ENCODE measurements at places on chromosomes 7 and 10.

GRCh38 chr10:77791506-77791905 is 135.0 kb downstream of the DLG5 start:
- no peak for DNase-seq

DNA sequence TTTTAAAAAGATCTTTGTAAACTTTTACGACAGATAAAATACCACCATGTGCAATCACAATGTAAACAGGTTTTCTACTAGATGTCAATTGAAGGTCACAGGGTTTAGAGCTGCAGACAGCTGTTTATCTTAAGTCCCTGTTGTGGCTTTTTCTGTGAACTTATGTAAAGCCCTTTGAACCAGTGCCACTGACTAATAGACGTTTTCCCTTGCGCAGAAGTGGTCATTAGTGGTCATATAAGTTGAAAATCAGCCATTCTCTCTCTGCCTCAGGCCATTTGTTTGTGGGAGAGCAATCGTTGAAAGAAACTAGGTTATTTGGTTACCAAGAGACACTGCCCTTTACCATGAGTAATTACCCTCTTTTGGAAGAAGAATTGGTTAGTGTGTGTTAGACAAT is 23.9 kb downstream of the CACNB2 start:
- no peak for DNase-seq

DNA sequence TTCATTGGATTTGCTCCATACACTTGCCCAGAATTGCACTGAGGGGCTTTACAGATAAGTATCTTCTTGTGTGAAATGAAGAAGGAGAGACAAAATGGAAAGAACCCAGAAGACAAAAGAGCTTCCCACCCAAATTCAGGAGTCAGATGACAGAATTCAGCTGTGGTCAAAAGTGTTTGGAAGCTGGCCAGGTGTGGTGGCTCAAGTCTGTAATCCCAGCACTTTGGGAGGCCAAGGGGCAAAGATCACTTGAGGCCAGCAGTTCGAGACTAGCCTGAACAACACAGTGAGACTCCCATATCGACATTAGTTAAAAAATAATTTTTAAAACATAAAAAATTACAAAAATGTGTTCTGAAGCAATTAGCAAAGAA is 27.1 kb downstream of the DUSP5 start:
- DNase-seq = no peak

DNA sequence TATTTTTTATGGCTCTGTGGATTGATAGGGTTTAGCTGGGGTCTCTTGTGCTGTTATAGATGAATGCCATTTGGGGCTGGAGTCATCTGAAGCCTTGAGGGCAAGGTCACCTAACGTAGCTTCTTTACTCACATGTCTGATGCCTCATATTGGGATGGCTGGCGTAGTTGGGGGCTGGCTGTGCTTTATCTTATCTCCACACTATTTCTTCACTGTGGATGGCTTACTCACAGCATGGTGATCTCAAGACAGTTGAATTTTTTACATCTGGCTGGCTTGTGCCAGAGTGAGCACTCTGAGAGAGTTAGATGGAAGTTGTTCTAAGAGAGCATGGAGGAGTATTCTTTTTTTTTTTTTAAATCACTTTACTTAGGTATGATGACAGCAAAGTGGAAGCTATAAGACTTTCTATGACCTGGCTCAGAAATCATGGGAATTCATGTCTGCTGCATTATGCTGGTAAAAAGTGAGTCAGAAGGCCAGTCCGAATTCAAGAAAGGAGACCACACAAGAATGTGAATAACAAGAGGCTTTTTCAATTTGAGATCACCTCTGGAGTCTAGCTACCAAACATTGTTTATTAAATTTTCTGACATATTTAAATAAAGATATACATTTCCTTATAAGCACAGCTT is 252.4 kb upstream of the TPK1 start:
- no peak for DNase-seq

DNA sequence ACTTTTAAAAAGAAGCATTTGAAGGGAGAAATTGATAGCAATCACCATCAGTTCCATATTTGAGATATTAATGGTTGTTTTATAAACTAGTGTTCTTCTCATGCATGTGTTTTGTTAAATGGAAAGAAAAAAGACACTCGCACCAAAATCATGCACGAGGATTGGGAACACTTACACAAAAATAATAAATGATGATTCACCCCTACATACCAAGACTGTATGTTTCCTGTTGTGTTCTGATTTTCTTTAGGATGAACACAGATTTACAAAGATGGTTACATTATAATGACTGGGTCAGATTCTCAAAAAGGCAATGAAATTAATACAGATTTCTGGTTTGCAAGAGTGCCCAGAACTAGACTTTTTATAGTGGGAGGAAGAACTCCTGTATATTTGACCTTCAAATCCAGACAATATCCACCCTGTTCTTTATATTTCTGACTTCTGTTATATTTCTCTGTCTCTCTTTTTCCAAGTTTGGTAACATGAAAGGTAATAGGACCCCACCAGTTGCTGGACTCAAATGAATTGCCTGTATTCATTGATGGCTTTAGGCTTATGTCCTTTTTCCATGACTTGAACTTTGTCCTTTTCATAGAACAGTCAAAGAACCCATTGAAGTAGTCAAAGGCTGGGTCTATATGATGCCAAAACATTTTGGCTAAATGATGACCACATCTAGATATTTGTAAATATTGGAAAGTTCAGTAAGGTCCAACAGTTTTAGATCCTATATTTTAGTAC is 54.4 kb downstream of the SEMA3A start:
- no peak for DNase-seq

DNA sequence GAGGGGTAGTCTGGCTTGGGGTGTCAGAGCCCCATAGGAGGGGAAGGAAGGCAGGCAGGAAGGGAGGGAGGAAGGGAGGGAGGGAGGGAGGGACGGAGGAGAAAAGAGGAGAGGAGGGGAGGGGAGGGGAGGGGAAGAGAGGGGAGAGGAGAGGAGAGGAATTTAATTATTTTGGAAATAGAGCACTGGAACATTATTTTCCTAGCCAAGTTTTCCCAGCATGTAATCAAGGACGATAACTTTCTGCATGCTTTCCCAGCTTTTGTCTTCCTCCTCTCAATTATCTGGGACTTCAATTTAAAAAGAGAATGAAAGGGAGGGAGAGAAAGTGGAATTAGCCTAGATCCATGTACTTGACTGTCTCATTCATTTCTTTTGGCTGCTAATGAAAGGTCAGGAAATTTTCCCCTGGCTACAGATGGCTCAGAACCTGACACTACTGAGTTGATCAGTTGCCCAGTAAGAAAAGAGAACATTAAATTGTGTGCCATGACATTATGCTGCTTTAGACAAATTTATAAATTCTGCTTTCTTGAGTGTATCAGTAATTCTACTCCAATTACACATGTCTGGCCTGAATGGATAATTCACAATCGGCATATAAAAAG is 148.8 kb downstream of the LRRC4 start:
- DNase-seq = no peak

DNA sequence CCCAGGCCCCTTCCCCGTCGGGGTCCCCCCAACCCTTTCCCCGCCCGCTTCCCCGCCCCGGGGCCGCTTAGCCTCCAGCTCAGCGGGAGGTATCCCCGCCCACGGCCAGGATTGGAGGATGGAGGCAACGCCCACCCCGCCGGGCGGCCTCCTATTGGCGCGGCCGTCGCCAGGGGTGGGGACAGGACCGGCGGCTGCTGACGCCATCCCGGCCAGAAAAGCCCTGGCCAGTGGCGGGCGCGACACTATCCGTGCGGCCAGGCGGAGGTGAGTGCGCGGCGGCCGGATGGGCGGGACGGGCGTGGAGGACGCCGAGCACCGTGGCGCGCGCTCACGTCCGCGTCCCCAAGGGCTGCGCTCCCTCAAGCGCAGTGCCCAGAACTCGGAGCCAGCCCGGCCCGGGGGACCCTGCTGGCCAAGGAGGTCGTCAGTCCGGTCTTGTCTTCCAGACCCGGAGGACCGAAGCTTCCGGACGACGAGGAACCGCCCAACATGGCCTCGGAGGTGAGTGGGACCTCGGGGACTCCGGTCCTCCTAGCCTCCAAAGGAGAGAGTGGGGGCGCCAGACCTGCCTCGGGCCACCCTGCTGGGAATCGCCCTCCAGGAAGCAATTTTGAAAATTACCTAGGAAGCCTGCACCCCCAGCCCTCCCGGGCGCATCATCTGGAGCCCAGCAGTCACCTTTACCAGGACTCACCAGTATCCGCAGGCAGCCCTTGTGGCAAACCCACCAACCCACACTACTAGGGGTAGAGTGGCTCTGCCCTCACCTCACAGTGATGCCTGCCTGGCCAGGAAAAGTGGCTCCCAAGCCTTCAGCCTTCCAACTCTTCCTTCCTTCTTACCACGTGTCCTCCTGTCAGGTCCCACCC is at the start of gene ASL:
Gene ASL, plus strand, starts transcription at position 230 of the 872 bp plus-strand sequence. Its CDS starts 263 bp downstream, at position 493.
- peak; percentile 51 for DNase-seq

DNA sequence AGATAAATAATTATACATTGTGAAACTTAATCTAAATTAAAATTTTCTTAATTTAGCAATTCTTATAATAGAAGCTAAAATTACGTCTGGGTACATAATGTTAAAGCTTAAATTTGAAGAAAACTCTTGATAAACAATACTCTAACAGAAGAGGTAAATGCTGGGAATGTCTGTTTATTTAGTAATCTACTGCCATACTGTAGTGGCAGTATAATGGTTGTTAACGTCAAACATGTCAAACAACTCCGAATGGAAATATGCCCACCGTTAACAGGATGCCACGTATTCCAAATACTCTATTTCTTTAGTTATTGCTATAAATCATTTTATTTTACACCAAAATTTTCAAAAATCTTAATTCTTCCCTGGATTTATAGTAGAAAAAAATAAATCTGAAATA is 40.0 kb upstream of the PTPN12 start:
- no peak for DNase-seq

GRCh38 chr10:118568327-118568848 is 27.1 kb downstream of the PRLHR start:
- no peak for DNase-seq

- no peak for DNase-seq
Measured at GRCh38 chr10:68721673-68722335, 765 bp downstream of the CCAR1 start.

DNA sequence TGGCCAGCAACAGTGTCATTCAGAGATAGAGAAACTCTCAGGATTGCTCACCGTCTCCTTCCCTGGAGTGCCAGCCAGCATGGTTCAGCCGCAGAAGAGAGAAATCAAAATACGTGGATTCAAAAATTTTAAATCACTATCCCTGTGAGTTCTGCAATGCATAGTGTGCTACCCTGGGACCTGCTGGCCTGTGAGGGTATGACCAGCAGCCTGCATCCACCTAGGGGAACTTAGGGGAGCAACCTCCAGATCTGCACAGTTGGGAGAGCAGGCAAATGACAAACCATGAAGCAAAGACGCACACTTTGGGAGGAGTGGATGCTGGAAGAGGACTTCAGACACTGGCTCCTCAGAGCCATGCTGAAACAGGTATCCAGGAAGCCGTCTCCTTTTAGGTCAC is 639.3 kb downstream of the TNS3 start:
- no peak for DNase-seq

- no peak for DNase-seq
Measured at GRCh38 chr10:112653215-112653614, 206.2 kb downstream of the VTI1A start.

DNA sequence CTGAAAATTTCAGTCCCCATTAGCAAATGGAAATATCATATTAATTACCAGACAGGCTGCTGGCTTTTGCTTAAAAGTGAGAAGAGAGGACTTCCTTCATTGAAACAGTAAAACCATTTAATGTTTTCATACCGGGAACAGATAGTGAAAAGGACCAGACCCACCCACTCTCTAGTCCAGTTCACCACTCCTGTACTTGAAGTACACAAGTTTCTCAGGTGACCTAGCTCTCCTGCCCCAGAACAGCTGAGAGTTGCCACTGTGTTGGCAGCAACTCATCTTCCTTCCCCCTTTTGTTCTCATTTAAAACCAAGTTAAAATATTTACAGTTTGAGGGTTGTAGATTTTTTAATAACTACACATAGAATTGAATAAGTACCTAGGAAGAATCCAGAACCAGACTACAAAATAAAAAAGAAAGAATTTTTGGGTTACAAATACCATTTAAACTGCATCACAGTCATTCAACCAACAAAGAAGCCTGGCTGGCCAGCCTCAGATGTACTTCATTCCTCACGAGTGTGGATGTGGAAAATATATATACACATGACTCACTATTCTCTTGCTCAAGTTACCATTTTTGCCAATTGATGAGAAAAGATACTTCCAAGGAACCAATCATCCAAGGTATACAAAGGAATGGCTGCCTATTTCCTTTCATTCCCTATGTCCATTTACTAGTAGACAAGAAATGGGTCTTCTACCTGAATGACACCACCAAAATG is 68.1 kb downstream of the VPS41 start:
- peak; percentile 58 for DNase-seq

DNA sequence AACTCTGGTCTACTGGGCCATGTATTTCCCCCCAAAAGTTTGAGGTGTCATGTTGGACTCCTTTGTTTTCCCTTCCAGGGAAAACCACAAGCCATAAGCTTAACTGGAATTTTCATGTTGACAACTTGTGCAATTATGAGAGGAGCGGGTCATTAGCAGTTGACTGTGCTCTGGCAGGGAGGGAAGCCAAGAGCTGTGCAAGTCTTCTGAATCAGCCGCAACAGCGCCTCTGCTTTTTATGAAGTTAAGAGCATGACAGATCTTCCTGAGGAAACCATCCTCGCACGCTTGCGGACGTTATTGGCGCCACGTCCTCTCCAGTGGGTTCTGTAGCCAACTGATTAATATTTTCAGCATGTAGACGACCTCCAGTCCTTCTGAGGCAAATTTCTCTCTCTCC is 148.7 kb upstream of the MKI67 start:
- DNase-seq = no peak

- no peak for DNase-seq
Measured at GRCh38 chr7:46290374-46291049, 369.4 kb upstream of the IGFBP3 start.

GRCh38 chr7:30976381-30976780 is 12.6 kb downstream of the GHRHR start:
- no peak for DNase-seq

- DNase-seq = no peak
Measured at GRCh38 chr7:46932676-46933424, 649.1 kb downstream of the TNS3 start.

GRCh38 chr10:22491480-22491879 is 146.2 kb downstream of the SPAG6 start:
- DNase-seq = no peak

- no peak for DNase-seq
Measured at GRCh38 chr7:8885480-8886000, 452.1 kb downstream of the NXPH1 start.

- DNase-seq = no peak
Measured at GRCh38 chr10:131087464-131088215, 223.9 kb downstream of the TCERG1L start.

GRCh38 chr10:88130912-88131311 is 267.5 kb downstream of the PTEN start:
- no peak for DNase-seq

GRCh38 chr7:117386110-117386706 is 41.1 kb downstream of the ASZ1 start:
- DNase-seq = no peak

GRCh38 chr10:102555781-102556328 is 52.1 kb downstream of the SUFU start:
- DNase-seq = no peak

GRCh38 chr7:9407816-9408215 is 974.4 kb downstream of the NXPH1 start:
- peak; percentile 44 for DNase-seq

GRCh38 chr10:100163704-100164621 is 21.9 kb downstream of the ERLIN1 start:
- no peak for DNase-seq

Data from kidney epithelial cell (primary cell).